Left lung (tissue), 14 donors: ENCODE measurements at places on chromosomes 12 and 14.

- DNase-seq: no peak
Observed at GRCh38 chr12:25156061-25156460, 38.9 kb downstream of the DNAI7 start.

DNA sequence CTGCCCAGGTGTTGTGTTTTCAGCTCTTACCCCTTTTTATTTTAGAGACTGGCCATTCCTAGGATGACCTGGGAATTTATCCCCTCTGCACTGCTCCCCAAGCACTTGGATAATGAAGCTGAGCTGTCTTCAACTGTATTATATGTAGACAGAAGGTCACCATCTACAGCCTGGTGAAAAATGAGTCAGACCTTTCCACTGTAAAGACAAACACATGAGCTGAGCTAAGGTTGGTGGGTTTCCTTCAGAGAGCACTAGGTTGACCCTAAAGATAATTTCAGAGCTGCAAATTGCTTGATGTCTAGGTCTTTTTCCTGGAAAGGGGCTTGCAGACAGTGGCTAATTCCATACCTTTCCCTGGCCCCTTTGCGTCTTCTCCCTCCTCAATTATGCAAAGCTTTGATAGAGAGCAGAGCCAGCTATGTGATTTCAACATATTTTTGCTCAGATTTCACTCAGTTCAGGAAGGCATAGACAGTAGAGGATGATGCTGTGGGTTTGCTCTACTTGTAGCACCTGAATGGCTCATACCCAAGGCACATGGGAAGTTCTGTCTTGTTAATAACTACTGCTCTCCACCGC lies 9.2 kb upstream of the IKZF4 start:
- no peak for DNase-seq

DNA sequence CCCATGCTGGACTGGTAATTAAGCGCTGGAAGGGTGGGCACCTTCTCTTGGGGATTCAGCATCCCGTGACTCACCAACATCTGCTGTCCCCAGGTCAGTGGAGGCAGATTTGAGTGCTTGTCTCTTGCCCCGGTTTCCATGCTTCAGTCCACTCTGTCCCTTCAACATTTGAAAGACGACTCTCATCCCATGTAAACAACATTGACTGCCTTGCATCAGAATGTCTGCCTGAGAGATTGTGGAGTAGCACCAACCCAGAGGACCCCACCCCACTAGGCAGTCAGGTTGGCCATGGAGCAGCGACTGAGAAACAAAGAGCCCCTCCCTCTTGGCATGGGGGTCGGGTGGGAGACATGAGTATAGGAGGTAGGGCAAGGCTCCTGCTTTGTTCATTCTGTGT lies 4.9 kb upstream of the STAC3 start:
- DNase-seq: no peak

DNA sequence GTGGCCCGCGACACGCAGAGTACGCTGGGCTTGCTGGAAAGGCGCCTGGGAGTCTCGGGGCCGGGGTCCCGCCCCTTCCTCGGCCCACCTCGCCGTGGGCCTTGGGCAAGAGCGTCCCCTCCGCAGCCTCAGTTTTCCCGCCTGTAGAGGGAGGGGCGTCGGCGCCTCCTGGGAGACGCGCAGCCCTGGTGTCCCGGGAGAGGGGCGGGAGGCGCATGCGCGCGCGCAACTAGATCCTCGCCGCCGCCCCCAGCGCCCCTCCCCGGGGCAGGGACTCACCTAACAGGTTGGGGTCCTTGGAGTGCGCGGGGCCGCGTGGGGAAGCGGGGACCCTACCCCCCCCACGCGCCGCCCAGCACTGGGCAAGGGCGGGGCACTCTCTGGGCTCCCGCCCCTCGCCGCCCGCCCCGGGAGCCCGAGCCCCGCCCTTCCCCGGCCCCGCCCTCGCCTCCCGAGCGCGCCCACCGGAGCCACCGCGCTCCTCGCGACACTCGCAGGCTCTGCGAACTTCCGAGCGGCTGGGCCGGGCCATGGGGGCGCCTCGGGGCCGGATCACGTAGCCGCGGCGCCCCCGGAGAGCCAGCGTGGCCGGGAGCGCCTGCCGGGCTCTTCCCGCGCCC lies at the start of gene KIF26A:
Gene KIF26A, plus strand, starts transcription at position 490 of the 620 bp plus-strand sequence. CDS start 136 bp downstream, outside the sequence.
- DNase-seq: peak; percentile 68

- DNase-seq: no peak
Observed at GRCh38 chr14:37202812-37203211, 5.1 kb downstream of the MIPOL1 start.

- DNase-seq: no peak
Observed at GRCh38 chr12:98294051-98294805, 221.2 kb upstream of the TMPO start.

- no peak for DNase-seq
Observed at GRCh38 chr14:24054324-24054641, 2.5 kb downstream of the CARMIL3 start.
